ENCODE measurements at places on chromosomes 3 and 15. TPM values are rescaled to one million over a fixed set of nuclear protein-coding genes. Genes with fewer than 3 reads are reported as not detected.

GP9 gene
- not detected for total RNA-seq

ST8SIA2 gene
- 0.25 TPM for total RNA-seq

ITIH3 gene
- under 0.01 TPM for total RNA-seq

CLDN18 gene
- not detected for total RNA-seq

COL6A6 gene
- 18.6 TPM for total RNA-seq

CCDC71 gene
- 14.8 TPM for total RNA-seq

SPTSSB gene
- total RNA-seq: not detected

SAMMSON gene
- total RNA-seq: not detected

CX3CR1 gene
- total RNA-seq: not detected

GPR171 gene
- not detected for total RNA-seq

NEK10 gene
- total RNA-seq: 27.1 TPM

LRRC3B gene
- not detected for total RNA-seq

ELL3 gene
- 2.1 TPM for total RNA-seq

SERF2 gene
- 516 TPM for total RNA-seq

ST6GAL1 gene
- total RNA-seq: 3.3 TPM

FBXO40 gene
- total RNA-seq: not detected

SKOR1 gene
- 0.08 TPM for total RNA-seq

SLC22A14 gene
- total RNA-seq: not detected

GOLGA6L9 gene
- total RNA-seq: 1.2 TPM

ZNF662 gene
- 0.74 TPM for total RNA-seq

CDHR4 gene
- 0.09 TPM for total RNA-seq

CA12 gene
- total RNA-seq: 174 TPM

KIF15 gene
- 17.1 TPM for total RNA-seq

KNL1 gene
- total RNA-seq: 1.3 TPM

SMCO1 gene
- not detected for total RNA-seq

CMTM7 gene
- total RNA-seq: 10.1 TPM

BRPF1 gene
- 7.8 TPM for total RNA-seq

UBL7 gene
- total RNA-seq: 50.3 TPM

KBTBD8 gene
- total RNA-seq: 1.1 TPM

ZKSCAN7 gene
- total RNA-seq: 5.0 TPM

ANKRD63 gene
- total RNA-seq: not detected

ARHGEF3 gene
- 21.8 TPM for total RNA-seq

RYK gene
- total RNA-seq: 36.5 TPM

C3orf85 gene
- total RNA-seq: not detected

ZNF148 gene
- 62.9 TPM for total RNA-seq

POPDC2 gene
- 1.6 TPM for total RNA-seq

GOLGA8J gene
- total RNA-seq: not detected

CHAC1 gene
- total RNA-seq: 4.7 TPM

GOLGA8M gene
- total RNA-seq: not detected

REC114 gene
- not detected for total RNA-seq

PPP2R3A gene
- total RNA-seq: 16.1 TPM

DPPA2 gene
- not detected for total RNA-seq

SMC4 gene
- 48.7 TPM for total RNA-seq

GOLGA6L7 gene
- not detected for total RNA-seq

PXYLP1 gene
- total RNA-seq: 9.1 TPM

STT3B gene
- 151 TPM for total RNA-seq

ZNF860 gene
- 1.2 TPM for total RNA-seq

RAD51 gene
- total RNA-seq: 12.1 TPM

EPHA3 gene
- total RNA-seq: 0.98 TPM

ZNF385D gene
- total RNA-seq: 11.5 TPM

ZNF660 gene
- 2.0 TPM for total RNA-seq

All from fibroblast of the aortic adventitia (primary cell).